ENCODE measurements at places on chromosomes 5 and 9. TPM values are rescaled to one million over a fixed set of nuclear protein-coding genes. Genes with fewer than 3 reads are reported as not detected.

Gene WASHC1
- total RNA-seq, result 31.6 TPM

Gene SAPCD2
- total RNA-seq, result 0.96 TPM

Gene SLC25A2
- not detected for total RNA-seq

Gene PCDHB5
- 0.30 TPM for total RNA-seq

Gene POLE3
- total RNA-seq, result 47.2 TPM
